ENCODE measurements at places on chromosomes 5 and 9.

GRCh38 chr9:132075853-132076252 is 3.8 kb downstream of the MED27 start:
- DNase-seq: no peak

- DNase-seq: no peak
Observed at GRCh38 chr9:93422977-93423616, 28.4 kb upstream of the FAM120A start.

GRCh38 chr5:52999344-52999949 is 10.3 kb downstream of the ITGA2 start:
- DNase-seq: no peak

- DNase-seq: no peak
Observed at GRCh38 chr5:159342840-159343239, 12.6 kb upstream of the IL12B start.

DNA sequence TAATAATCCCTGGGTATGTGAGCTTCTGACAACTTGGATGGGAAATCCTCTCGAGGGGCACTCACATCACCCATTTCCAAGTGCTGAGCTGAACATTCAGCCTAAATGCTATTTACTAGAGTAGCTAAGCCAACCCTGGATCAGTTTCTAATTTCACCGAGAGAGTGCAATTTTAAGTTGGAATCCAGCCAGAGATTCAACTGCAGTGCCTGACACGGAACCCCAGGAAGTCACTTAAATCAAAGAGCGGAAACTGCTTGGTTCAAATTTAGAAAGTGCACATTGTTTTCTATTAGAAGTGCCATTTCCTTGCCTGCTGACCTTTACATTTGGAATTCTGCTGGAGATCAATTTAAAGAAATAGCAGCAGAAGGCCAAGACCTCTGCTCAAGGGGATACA is 8.8 kb downstream of the SPRY4 start:
- DNase-seq: no peak

DNA sequence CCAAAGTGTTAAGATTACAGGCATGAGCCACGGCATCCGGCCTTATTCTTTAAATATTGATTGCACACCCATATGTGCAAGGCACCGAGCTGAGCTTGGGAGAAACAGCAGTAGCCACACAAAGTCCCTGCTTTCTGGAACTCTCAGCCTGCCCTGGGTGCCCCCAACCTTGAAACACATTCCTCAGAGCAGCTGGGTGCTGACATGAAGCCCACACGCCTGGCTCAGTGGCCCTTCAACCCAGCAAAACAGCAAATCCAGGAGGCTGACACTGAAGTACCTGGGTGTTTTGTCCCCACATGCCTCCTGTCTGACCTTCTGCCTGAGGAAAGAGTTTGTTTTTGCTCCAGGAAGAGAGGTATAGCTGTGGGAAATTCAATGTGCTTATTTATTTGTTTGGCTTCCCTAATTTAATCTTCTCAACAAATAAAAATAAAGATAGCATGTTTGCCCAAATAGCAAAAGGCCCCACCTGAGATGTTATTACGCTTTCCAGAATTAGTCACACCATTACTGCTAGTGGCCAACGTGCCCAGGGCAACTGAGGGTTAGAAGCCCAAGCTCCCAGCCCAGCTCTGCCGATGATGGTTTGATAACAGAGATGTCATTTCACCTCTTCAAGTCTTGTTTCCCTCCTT is 13.4 kb upstream of the TCOF1 start:
- DNase-seq: no peak

DNA sequence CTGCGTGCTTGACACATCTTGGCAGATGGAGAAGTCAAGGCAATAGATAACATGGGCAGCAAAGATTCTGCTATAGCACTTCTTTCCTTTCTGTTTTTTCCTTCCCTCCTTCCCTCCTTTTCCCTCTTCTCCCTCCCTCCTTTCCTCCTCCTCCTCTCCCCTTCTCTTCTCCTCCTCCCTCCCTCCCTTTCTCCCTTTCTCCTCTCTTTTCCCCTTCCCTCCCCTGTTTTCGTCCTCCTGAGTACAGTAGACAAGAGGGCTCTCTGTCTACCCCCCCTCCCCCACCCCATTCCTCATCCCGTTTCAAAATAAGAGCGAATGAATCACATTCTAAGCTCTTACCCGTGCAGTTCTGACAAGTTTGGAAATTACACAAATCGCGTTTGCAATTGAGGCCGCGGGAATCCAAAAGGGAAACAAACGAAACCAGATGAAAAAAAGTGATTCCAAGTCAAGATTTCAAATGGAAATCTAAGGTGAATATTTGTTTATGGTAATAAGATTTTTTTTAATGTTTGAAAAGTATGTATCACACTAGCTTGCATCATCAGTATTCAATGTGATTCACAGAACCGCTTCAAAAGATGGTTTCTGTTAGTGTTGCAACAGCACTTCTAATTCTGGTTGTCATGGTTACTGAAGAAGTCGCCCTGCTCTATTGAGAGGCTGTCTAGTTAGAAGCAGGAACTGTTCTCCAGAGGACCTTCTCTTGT is 1.3 kb downstream of the NIM1K start:
- DNase-seq: no peak

DNA sequence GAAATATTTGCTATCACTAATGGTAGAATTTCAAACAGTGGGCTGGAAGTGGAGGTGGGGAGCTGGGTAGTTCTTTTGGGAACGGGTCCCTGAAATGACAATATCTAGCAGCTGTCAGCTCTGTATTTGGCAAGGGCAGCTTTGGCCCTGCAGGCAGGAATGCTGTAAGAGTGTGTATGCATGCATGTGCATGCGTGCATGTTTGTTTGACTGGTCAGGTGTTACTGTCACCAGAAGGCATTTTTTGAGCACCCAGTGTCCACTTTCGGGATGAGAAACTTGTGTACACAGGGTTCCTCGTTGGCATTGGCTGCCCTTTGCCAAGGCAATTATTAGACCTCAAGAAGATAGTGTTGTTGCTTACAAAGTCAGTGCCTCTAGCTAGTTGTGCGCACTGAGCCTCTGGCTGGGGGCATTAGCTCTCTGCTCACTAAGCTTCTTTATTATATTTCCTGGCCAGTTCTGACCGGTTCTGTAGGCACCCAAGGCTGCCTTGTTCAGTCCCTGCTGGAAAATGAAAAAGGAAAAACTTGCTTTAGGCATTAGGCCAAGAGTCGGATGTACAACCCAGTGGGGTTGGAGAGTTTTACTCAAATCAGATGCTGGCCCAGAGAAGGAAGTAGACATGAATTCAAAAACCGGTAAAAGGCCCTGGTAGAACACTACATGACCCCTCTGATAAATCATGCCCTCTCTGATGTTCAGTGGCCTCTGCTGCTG is 2.0 kb downstream of the CYFIP2 start:
- DNase-seq: no peak

DNA sequence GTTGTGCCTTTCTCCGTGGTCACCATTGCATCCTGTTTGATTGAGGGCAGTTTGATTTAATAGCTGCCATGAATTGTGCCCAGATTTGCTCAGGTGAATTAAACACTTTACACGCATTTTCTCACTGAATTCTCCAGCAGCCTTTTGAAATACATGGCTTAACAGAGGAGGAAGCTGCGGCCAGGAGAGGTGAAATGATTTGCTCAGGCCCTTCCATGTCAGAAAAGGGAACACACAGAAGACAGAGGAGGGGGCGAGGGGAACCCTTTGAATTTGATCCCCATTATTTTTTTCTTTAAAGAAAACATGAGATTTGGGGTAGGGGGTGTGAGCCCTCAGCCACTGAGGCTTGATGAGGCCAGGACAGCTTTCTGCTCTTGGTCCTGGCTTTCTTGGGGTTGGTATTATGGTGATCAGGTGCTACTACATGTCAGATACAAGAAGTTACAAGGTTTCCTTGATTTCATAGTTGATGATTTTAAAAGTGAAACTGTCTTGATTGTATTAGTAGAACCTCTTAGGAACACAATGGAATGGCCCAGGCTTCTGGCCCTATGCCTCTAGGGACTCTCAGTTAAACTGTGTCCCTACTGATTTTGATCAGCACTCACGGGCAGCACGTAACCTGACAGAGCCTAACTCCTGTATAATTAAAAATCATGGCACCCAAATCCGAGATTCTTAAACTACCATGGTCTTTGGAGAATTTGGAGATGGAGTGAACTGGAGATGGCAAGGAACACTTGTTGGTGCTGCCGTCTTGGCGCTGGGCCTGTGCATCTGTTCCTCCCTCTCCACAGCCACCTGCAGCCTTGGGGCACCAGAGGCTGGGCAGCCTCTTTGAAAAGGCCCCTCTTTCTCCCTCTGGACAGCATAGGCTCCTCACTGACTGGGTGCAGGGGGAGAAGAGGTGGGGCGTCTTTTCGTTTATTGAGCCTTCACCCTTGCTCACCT is 107.9 kb downstream of the TRIO start:
- DNase-seq: no peak

- DNase-seq: no peak
Observed at GRCh38 chr9:36503172-36504088, 69.3 kb upstream of the MELK start.

GRCh38 chr9:112288029-112288428 is 45.4 kb downstream of the PTBP3 start:
- no peak for DNase-seq

DNA sequence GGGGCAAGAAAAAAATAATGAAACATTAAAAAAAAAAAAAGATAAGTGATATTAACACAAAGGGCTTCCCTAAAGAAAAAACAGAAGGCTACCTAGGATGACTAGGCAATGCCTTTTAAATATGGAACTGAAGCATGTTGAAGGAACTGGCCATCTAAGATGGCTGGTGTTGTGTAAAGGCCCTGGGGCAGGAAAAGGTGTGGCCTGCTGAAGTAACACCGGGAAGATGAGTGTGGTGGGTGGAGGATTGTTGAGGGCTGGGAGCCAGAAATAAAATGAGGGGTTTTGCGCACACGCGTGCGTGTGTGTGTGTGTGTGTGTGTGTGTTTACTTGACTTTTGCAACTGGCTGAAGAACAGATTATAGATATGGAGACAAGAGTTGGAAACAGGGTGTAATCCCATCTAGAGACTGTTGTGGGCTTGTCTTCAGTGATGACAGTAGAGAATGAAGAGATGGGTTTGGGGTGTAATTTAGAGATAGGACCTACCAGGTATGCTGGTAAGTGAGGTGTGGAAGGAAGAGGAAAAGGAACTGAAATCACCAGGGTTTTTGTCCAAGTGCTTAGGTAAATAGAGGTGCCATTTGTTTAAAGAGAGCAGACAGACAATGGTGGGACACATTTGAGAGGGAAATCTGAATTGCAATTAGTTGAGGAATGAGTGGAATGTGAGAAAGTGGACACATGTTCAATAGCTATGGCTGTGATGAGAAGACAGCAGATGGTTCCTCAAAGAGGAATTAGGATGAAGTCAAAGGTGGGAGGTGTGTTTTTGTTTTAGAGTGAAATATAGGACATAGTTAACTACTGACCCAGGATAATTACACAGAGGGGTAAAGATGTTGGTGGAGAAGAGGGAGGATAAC is 33.9 kb downstream of the RAD23B start:
- DNase-seq: no peak

GRCh38 chr5:150851039-150851438 is 4.7 kb downstream of the IRGM start:
- DNase-seq: no peak

DNA sequence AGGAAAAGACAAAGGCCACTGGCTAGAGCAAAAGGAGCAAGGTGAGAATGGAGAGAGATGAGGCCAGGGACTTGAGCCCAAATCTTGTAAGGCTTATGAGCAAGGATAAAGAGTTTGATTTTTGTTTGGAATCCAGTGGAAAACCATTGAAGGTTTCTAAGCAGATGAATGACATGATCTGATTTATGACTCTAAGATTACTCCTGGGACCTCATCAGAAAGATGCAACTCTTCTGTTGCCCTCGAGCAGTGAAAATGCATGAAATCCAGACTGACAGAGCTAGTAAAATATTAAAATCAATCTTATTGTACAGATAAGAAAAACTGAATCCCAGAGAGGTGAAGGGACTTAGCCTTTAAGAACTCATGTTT is 677 bp downstream of the MFAP3 start:
- no peak for DNase-seq

Measured in T-helper 2 cell (primary cell).